ENCODE measurements at places on chromosomes 5 and 9.

DNA sequence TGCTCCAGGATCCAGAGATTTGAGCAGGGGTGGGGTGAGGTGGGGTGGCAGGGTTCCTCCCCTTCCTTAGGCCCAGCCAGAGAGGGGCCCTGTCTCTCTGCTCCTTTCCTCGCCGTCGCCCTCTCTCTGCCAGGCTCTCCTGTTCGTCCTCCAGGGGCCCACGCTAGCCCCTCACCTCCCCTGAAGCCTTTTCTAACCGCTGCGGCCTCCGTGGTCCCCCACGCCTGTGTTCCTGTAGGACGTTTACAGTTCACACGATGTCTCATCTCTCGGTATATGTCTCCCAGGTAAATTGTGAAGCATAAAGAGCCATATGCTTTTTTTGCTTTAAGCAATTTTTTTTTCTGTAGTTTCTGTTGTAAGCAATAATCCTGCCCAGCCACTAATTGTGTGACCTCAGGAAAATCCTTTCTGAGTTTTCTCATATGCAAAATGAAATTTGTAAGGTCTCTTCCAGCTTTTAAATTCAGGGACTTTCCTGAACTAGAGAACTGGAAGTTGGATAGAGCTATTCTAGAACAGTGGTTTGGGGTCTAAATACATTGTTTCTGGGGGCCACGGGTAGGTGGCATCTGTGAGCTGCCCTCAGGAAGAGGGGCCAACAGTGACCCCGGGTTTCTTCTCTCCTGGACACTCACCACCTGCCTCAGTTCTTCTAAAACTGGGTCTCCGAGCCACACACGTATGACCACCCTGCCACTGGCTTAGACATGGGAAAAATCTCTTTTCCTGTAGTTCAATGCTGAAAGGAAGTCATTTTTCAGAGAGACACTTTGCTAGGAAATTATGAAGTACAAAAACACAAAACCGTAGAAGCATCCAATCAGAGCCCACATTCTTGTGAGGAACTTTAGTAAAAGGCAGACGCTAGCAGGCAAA lies 50.2 kb upstream of the ZNF366 start:
- DNase-seq, result no peak

GRCh38 chr5:121182788-121183490 lies 668.7 kb upstream of the FTMT start:
- DNase-seq, result no peak

- no peak for DNase-seq
Observed at GRCh38 chr5:134086225-134086942, 28.1 kb upstream of the TCF7 start.

DNA sequence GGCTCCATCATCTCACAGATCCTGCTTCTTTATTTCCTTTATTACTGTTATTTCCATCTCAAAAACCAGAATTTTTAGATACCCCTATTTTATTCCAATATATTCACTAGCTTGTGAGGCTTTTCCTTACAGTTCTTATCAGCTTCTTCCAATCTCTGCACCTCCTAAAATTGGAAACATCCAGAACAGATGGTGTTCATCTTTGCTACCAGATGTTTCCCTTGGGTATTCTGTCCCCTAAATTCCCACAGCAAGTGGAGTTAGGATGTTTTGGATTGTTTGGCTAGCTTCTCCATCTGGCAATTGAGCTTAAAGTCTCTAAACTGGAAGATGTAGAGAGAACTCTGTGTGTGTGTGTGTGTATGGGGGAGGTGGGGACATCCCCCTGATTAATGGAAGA lies 580.4 kb downstream of the DTWD2 start:
- DNase-seq, result no peak

GRCh38 chr5:56493766-56494165 lies 260.6 kb upstream of the ANKRD55 start:
- no peak for DNase-seq

DNA sequence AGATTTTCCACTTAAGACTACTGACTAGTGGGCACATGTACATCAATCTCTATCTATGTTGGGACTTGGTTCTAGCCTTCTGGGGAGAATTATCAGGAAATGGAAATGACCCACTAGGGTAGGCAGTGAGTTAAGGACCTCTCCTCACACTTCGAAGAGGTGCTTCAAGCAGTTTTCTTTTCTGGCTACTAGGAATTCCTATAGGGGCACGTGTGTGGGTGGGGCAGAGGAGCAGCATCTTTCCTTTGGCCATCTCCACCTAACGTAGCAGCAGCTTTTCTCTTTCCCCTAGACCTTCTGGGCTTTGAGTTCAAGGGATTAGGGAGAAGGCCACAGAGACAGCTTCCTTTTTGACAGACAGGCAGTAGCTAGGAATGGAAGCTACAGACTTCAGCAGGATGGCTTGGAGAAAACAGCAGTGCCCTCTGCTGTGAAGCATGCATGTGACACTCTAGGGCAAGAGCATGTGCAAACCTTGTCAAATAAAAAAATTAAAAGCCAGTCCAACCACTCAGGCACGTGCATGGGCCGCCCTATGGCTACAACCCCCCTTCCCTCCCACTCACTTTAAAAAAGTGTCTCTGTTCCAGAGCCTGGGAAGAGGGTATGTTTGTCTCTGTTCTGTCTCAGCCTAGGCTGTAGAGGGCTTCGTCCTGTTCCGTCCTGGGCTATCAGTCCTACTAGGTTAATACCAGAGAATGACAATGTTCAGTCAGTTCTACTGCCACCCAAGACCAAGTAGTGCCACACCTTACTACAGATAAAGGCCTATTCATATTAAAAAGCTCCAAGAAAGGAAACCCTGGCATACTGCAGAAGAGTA lies 8.7 kb upstream of the GFRA3 start:
- DNase-seq, result no peak

DNA sequence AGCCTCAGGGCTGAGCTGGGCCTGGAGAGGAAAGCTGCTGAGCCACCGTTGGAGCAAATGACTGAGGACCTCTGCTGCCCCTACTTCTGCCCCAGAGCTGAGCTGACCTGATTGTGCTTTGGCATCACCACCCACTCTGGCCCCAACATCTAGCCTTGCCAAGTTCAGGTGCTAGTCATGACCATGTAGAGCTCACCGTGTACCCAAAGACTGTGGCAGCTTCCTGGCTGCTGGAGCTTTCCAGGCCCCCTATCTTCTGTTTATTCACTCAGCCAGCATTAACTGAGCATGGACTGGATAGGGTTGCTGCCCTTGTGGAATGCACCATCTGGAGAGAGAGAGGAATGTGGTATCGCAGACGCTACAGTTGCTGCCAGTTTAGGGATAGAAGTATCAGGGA lies 49.1 kb downstream of the JADE2 start:
- DNase-seq, result no peak

- DNase-seq, result no peak
Observed at GRCh38 chr9:87503927-87504326, 6.3 kb downstream of the DAPK1 start.

DNA sequence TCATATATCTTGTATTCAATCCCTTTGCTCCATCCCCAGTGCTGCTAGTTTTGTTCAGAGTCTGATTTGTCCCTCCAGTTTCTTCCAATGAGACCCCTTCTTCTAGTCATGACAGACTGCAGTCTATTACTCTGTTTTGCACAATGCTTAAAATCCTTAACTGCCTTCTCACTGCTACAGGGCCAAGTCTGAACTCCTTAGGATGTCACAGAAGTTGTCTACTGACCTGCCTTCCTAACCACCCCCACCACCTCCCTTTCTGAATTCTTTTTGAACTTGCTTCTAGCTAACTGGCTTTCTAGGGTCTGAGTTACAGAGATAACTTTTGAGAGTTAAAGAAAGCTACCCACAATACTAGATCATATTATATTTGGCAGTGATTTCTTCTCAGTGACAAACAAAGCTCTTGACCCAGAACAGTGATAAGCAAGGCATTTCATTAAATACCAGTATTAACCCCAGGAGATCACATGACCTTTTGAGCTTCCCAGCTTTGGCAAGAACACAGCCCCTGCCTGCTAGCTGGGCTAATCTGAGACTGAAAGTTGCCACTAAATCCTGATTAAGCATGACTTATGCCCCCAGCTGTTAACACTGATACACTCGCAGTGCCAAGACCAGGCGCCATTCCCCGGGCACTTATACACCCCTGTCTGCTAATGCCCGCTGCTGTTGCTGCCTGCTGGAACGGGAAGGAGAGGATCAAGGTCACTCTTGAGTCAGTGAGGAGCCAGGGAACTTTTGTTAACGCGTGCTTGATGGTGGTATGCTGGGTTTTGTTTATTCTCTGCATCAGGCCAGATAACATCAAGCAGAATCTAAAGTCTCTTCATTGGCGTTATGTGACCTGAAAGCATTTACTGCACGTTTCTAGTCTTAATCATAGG lies 36.4 kb upstream of the ADAMTSL1 start:
- no peak for DNase-seq

- DNase-seq, result no peak
Observed at GRCh38 chr5:16869821-16870796, 66.0 kb downstream of the MYO10 start.

DNA sequence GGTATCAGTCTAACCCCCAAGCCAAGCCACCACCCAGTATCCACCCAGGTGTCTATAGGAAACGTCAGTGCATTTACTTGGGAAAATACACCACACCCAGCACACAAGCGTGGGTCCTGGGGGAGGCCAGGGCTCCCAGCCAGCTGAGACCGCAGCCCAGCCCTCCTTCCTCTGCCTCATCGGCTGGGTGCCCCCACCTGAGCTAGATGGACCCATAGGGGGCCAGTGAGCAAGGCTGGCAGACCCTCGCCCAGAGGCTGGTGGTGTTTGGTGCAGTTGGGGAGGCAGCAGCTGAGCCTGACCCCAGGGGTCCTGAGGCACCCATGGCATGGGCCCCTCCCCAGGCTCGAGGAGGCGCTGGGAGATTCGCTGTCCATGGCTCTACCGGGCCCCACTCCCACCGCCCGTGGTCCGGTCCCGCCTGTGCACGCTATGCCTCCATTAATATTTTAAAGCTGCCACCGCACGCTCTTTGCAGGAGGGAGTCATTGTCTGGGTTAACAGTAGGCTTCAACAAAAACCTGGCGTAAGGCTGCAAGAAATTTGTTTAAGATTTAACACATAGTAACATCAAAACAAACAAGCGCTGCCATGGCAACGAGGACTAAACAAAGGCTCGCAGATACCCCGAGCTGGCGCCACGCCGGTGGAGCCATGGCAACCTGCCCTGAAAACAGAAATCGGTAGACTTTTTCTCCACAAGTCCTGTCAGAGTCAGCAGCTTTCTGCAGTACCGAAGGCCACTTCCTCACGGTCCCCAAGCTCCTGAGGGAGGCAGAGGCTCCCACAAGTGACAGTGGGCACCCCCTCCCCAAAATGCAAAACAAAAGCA lies 20.6 kb downstream of the TPPP start:
- DNase-seq, result no peak

GRCh38 chr5:173729079-173729765 lies 112.8 kb upstream of the BOD1 start:
- DNase-seq, result no peak

GRCh38 chr5:150624334-150625163 lies 15.9 kb upstream of the SYNPO start:
- no peak for DNase-seq

DNA sequence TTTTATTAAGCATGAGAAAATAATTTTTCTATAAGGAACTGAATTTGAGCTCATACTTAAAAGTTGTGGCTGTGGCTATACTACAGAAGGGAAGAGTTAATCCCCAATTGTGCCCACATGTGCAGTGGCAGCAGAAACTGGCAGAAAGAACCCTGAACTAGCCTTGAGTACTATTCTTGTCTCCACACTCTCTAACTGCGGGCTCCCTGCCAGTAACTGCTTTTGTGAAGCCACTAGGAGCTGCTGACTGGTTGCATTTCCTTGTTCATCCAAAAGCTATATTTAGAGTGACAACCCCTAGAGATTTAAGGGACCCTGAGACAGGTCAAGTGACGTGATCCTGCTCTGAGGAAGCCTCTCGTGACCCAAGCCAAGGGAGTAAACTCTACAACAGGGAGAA lies 238.6 kb downstream of the ELAVL2 start:
- no peak for DNase-seq

- no peak for DNase-seq
Observed at GRCh38 chr5:164484948-164485347, 979.5 kb downstream of the MAT2B start.

DNA sequence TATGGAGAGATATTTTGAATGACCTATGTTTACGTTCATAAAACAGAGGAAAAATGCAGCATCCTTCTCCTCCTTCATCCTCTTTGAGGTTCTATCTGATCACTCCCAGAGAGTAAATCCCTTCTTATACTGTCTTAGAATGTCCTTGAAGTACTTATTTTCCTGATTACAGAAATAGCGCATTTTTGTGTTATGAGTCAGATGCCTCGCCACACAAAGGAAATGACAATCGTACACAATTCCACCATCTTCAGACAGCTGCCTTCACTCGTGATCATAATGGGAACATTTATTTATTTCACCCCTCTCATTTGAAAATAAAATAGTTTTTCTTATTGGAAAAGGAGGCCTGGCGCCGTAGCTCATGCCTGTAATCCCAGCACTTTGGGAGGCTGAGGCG lies 2.4 kb upstream of the GLT6D1 start:
- no peak for DNase-seq

GRCh38 chr5:125057912-125058826 lies 311.7 kb upstream of the ZNF608 start:
- DNase-seq, result no peak

DNA sequence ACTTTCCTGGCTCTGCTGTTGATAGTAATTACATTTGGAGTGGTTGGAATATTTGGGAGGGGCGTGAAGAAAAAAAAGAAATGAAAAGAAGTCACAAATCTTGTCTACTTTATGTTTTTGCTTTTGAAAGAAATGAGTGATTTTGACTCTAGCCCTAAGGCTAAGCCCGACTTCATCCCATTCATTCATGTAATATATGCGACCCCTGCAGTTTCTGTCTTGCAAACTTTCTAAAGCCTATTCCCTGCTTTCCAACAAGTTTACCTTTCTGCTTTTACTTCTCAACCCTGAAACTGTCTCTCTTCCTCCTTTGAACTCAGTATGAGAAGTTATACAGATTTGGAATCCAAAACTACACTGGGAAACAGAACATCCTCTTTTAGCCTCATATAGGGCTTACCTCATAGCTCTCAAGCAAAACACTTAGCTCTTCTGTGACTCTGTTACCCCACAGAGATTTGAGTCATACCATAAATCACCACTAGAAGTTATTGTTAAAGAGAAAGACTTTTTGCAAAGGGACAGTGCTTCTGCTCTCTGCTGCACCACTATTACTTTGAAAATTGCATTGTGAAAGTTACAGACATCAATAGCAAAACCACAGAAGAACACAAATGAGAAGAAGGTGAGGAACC lies 1.6 kb downstream of the CFAP95 start:
- DNase-seq, result no peak

GRCh38 chr5:149323210-149323609 lies 22.1 kb upstream of the GRPEL2 start:
- no peak for DNase-seq

GRCh38 chr9:120481248-120481647 lies 98.7 kb downstream of the CDK5RAP2 start:
- no peak for DNase-seq

- no peak for DNase-seq
Observed at GRCh38 chr5:97094579-97095317, 47.7 kb downstream of the LIX1 start.

DNA sequence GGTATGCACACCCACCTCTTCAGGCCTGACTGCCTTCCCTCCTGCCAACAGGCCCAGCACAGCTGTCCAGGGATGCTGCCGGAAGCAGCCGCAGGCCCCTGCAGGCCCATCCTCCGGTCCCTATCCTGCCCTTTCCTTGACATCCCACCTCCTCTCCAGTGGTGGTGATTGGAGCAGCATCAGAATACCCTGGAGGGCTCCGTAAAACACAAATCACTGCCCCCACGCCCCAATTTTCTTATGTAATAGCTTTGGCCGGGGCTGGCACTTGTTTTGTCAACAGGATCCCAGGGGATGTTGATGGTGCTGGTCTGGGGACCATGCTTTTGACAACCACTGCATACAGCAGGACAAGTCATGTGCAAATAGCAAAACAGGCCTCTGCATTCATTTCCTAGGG lies 274.5 kb downstream of the GADD45G start:
- DNase-seq, result no peak

Data from stimulated activated CD8-positive, alpha-beta memory T cell treated with anti-CD3 and anti-CD28 coated beads, Interleukin-7, amount 100 ng/mL, for 24 hours (primary cell).